ENCODE measurements at places on chromosomes 2 and 18. TPM values are rescaled to one million over a fixed set of nuclear protein-coding genes. Genes with fewer than 3 reads are reported as not detected.

Gene C2orf78
- total RNA-seq, result 1.5 TPM

Gene CLASP1
- 41.9 TPM for total RNA-seq

Gene TSGA10
- total RNA-seq, result 6.6 TPM

Gene SALL3
- not detected for total RNA-seq

Gene C2orf81
- total RNA-seq, result 6.5 TPM

Gene NETO1
- not detected for total RNA-seq

Gene DLX1
- 2.0 TPM for total RNA-seq

Gene CYTIP
- 0.64 TPM for total RNA-seq

Gene FRZB
- 0.49 TPM for total RNA-seq

Gene RGPD5
- total RNA-seq, result 39.1 TPM

Gene CRYBA2
- total RNA-seq, result not detected

Gene B3GNT7
- total RNA-seq, result 6.1 TPM

Gene ICA1L
- total RNA-seq, result 2.5 TPM

Gene KCNK3
- 0.71 TPM for total RNA-seq

Gene RAD51AP2
- total RNA-seq, result 0.10 TPM

Gene FAM168B
- 94.5 TPM for total RNA-seq

Gene KYNU
- 0.22 TPM for total RNA-seq

Gene CTAGE1
- not detected for total RNA-seq

Gene CCDC121
- total RNA-seq, result 2.1 TPM

Gene XRCC5
- total RNA-seq, result 424 TPM

Gene ELP2
- total RNA-seq, result 109 TPM

Gene IL1A
- total RNA-seq, result 0.10 TPM

Gene ANKRD53
- not detected for total RNA-seq

Gene MFF
- total RNA-seq, result 68.2 TPM

Gene NTSR2
- not detected for total RNA-seq

Gene MEP1B
- not detected for total RNA-seq

Gene SPATA3
- not detected for total RNA-seq

Gene ACMSD
- not detected for total RNA-seq

Gene CFC1
- not detected for total RNA-seq

Gene OSR1
- total RNA-seq, result 2.6 TPM

Gene SCG2
- total RNA-seq, result 19.8 TPM

Gene BMP10
- total RNA-seq, result not detected

Gene SLC30A3
- 20.5 TPM for total RNA-seq

Gene DSC2
- 33.4 TPM for total RNA-seq

Gene HTRA2
- 36.2 TPM for total RNA-seq

Gene MBOAT2
- total RNA-seq, result 16.8 TPM

Gene ALPG
- 0.10 TPM for total RNA-seq

Gene BCL2
- total RNA-seq, result 2.5 TPM

Gene DAW1
- 0.20 TPM for total RNA-seq

Gene ZNF804A
- 0.61 TPM for total RNA-seq

Gene TFCP2L1
- 8.4 TPM for total RNA-seq

Gene MRO
- 0.84 TPM for total RNA-seq
